Activated CD4-positive, alpha-beta T cell treated with anti-CD3 and anti-CD28 coated beads for 48 hours (primary cell): ENCODE measurements at places on chromosomes 2 and 18.
A peak's percentile ranks its signal among the peaks of the same experiment; 100 is the strongest.

- no peak for DNase-seq
Measured at GRCh38 chr2:96090196-96090926, 26.0 kb downstream of the ADRA2B start.

- peak; percentile 86 for DNase-seq
Measured at GRCh38 chr2:202375609-202376408, at the start of gene BMPR2. Gene BMPR2 (plus strand): TSS chr2:202376327. CDS start chr2:202377475, 1,148 bp downstream.

GRCh38 chr18:75538727-75539126 is 111.2 kb upstream of the SMIM21 start:
- DNase-seq: no peak

GRCh38 chr2:205712508-205712907 is 30.2 kb downstream of the NRP2 start:
- DNase-seq: no peak

GRCh38 chr18:9140984-9141383 is 4.4 kb downstream of the ANKRD12 start:
- no peak for DNase-seq

DNA sequence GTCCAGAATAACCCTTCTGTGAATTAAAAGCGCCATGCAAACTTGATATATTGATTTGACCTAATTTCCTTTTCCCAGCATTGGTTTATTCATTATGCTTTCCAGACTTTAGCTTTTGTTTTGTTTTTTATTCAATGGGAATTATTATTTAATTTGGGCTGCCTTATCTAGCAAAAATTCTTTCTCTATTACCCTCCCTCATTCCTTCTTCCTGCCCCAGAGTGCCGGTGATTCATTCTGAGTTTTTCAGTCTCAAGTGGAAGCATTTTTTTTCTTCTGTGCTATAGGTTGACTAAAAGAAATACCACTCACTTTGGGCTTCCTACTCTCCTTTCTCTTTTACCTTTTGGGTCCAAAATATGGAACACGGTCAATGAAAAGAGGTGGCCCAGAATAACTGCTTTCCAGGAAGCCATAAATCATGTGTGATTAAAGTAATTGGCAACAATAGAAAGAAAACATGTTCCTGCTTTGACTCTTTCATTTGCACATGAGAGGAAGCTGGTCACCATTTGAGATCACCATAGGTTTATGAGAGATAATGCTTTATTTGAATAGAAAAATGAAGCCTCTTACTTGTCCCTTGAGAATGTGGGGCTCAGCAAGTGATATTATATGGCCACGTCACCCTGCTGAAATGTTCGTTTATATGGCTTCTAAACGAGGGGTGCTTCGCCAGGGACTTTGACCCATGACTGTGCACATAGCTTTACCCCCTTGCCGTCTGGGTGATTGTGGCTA is 422.8 kb upstream of the ZEB2 start:
- DNase-seq: no peak

GRCh38 chr2:135914485-135914884 is 38.2 kb upstream of the MCM6 start:
- no peak for DNase-seq

- DNase-seq: no peak
Measured at GRCh38 chr2:211205358-211205757, 649.0 kb downstream of the CPS1 start.

- DNase-seq: no peak
Measured at GRCh38 chr2:197358931-197359330, 48.4 kb upstream of the ANKRD44 start.

- no peak for DNase-seq
Measured at GRCh38 chr2:219423652-219424377, 5.6 kb downstream of the DES start.

DNA sequence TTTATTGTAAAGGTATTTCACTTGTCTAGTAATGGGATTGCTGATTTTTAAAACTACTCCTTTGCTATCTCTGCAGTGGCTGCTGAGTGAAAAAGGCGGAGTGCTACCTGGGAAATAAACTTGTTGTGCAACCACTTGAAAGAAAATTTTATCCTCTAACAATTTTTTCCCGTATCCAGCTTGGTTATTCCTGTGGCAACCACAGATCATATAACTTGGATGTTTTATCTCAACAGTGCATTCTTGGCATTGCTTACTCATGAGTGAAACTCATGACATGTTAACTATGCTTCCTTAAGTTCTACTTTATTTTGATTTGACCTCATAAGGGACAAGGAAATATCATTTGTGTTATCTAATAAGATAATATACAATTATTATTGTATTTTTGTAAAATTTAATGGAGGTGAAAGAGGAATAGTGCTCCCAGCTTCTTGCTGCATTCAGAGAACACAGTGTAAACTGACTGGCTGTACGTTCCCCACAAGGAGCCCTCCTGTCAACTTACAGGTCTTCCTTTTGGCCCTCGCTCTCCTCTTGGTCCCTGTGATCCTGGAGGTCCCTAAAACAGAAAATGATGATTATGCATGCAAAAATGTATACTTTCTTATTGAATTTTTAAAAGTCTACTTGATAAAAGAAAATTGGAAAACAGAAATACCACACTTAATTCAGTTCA is 82.7 kb downstream of the COL5A2 start:
- no peak for DNase-seq

DNA sequence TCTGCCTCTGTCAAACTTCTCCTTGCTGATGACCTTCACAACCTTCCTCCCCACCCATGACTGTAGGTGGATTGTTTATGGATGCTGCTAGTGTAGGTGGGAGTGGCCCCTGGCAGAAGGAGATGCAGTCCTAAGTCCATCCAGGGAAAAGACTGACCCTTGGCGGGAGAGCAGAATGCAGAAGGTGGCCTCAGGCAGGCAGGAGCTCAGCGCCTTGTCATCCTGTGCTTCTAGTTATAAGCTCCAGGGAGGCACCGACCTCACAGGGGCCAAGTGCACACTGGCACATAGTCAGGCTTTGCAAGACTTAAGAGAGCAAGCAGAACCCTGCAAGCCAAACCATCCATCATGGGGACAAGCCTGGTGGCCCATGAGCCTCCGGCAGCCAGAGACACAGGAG is 74.4 kb downstream of the CAPN13 start:
- no peak for DNase-seq

DNA sequence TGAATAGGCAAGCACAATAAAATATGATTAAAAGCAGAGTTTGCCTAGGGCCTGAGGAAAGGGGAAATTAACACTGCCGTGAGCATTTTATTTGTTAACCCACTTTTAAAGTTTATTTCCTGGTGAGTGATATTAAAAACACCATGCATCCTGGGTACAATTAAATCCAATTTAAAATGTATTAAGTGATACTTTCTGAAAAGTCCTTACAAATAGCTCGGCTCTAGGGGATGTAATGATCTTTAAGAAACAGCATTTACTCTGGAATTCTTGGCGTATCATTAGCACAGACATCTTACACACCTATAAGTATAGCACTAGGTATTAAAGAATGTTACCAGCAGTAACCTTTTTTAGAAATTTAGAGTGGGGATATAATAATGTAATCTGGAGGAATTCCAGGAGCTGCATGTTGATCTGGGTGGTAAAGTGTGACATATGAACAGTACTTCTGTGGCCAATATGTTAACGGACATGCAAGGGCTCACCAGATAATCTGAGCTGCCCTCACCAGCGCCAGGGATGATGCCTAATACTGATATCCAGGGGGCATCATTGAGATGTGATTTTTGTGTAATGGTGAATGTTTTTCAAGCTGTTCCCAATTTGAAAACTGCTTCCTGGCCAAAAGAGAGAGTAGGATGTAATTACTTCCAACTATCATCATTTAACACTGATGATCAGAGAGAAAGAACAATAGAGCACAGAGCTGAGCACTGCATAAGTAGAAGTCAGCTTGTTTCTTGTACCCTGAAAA is 235.9 kb downstream of the DSEL start:
- DNase-seq: no peak

- no peak for DNase-seq
Measured at GRCh38 chr2:152456262-152456661, 121.3 kb downstream of the FMNL2 start.

DNA sequence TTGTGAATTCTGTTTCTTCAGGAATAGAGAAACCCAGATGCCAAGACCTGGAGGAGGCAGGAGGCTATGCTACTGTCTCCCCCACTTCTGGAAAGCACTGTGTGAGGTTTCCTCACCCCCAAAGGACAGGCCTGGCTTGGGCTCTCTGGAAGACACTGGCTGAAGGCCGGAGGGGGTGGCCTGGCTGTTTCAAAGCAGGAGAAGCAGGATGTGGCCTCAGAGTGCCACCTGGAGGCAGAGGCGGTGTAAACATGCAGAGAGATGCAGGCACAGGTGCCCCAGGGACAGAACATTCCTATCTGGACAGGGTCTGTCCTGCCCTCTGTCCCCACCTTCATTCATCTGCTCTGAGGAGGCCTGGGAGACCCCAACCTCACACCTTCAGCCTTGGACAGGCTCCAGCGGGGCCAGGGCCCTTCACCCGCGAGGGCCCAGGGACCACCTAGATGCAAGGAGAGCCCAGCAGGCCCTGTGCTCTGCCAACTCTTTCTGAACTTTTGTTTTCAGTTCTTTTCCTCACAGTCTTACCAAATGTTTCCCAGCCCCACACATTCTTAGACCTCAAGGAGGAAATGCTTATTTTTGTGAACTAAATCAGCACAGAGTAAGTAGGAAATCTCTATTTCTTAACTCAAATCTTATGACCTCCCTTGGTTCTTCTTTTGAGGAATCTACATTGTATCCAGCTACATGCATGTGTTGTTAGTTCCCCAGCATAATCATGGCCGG is 79.2 kb downstream of the LONRF2 start:
- peak; percentile 71 for DNase-seq

GRCh38 chr18:5237083-5237722 is 40.1 kb upstream of the AKAIN1 start:
- no peak for DNase-seq

DNA sequence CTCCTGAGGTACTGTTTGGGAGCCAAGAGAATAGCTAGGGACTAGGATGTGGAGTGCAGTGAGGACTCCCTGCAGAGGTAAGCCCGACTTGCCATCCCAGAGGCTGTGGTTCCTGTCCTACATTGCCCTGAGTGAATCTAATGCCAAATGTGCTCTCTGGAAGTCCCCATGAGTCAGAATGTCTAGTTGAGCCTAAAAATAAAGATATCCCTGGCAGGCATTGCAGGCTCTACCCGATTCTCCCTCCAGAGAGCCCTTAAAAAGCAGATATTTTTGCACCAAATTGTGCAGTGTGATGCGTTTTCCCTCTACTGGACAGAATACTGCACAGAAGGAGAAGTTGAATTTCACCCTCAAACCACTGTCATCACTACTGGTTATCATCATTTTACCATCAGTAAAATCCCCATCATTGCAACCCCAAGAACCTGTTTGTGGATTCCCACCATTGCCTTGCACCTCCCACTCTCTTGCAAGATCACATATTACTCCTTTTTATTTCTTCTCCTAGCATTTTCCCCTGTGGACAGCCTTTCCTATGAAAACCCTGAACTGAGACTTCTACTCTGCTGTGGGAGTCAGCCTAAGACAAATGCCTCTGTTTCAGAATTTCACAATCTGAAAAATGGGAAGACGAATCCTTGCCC is 98.0 kb downstream of the MARCHF4 start:
- DNase-seq: no peak

DNA sequence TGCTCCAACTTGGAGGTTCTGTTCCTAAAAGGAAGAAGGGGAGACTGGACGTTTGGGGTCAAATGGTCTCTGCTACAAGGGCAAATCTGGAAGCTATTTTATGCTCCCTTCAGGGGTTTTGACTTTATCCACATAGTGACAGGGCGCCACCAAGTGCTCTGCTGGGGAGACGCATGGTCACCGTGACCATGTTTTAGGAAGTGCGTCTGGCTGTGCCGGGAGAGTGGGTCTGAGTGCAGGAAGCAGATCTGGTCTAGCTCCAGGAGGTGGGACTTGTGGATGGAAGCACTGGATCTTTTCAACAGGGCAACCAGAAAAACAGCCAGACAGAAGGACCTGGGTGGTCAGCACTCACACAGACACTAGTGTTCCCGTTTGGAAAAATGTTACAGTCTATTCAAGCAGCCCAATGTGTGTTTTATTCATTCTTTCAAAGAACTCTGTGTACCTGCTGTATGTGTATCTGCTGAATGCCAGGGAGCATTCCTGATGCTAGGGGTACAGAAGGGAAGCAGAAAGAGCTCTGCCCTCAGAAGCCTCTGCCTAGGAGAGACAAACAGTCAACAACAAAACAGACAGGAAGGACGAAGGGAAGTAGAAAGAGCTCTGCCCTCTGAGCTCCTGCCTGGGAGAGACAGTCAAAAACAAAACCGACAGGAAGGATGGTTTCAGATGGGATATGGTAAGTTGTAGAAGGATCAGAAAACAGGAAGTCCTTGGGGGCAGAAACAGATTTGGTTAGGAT is 14.3 kb downstream of the IMPA2 start:
- DNase-seq: peak; percentile 67

- DNase-seq: peak; percentile 15
Measured at GRCh38 chr18:47215554-47216138, 35.8 kb downstream of the SKOR2 start.

GRCh38 chr2:32697156-32697555 is 69.3 kb downstream of the TTC27 start:
- DNase-seq: no peak

- DNase-seq: no peak
Measured at GRCh38 chr2:84959566-84960506, 11.1 kb upstream of the KCMF1 start.

DNA sequence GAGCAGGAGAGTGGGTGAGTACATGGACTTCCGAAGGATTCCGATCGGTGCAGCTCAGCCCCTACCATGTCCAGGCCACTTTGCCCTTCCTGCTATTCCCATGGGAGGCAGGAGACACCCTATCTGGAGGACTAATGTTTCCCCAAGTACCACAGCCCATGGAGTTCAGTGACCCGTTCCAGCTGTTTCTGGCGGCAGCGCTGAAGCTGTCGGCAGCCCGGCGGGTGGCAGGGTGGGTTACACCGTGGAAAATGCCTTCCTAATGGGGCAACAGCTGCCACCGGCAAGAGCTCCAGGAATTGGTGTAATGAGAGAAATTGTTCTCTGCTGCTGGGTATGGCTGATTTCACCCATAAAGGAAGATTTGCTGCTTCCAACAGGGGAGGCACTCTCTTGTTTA is 98.3 kb downstream of the MYCN start:
- no peak for DNase-seq

DNA sequence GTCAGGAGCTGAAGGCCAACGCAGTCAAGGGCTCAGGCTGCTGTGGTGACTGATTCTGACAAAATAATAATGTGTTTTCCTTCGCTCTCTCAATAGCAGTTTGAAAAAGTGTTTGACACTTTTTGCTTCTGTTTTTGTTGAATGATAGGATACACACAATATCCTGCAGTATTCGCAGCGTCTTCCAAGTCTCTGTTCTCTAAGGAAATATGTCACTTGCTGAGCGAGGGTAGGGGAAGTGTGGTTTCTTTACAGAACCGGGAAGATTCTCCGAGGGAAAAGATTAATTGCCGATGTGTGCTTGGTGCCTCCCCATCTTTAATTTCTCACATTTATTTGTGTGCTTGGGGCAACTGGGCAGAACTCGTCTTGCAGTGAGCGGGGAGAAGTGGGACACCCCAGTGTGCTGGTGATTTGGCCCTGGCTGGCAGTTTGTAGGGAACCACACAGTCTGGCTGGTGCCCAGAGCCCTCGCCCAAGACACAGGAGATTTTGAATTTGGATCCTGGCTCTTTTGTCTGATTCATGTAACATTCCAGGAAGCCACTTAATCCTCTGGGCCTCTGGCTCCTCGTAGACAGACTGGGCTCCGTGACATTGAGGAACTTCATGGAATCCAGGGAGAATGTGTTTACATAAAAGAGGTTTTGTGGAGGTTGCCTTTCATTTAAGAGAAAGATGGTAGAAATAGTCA is 169.4 kb downstream of the LDLRAD4 start:
- DNase-seq: no peak
